ENCODE measurements at places on chromosomes 2 and 18.

DNA sequence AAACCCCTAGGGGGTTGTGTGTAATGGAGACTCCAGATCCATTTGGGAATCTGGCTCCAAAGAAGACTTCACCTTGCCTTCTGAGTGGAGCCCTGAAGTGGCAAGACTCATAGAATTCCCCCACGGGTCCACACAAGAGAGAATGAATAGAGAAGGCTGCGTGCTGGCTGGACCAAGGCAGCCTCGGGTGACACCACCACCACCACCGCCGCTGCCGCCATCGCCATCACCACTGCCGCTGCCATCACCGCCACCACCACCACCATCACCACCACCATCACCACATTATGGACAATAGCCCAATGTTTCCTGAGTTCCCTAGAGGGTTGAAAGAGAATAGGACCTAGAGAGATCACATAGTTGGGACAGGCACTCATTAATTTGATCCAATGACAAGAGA lies 58.0 kb upstream of the ROCK2 start:
- no peak for DNase-seq

- no peak for DNase-seq
Observed at GRCh38 chr2:198662905-198663304, 794.8 kb downstream of the SATB2 start.

DNA sequence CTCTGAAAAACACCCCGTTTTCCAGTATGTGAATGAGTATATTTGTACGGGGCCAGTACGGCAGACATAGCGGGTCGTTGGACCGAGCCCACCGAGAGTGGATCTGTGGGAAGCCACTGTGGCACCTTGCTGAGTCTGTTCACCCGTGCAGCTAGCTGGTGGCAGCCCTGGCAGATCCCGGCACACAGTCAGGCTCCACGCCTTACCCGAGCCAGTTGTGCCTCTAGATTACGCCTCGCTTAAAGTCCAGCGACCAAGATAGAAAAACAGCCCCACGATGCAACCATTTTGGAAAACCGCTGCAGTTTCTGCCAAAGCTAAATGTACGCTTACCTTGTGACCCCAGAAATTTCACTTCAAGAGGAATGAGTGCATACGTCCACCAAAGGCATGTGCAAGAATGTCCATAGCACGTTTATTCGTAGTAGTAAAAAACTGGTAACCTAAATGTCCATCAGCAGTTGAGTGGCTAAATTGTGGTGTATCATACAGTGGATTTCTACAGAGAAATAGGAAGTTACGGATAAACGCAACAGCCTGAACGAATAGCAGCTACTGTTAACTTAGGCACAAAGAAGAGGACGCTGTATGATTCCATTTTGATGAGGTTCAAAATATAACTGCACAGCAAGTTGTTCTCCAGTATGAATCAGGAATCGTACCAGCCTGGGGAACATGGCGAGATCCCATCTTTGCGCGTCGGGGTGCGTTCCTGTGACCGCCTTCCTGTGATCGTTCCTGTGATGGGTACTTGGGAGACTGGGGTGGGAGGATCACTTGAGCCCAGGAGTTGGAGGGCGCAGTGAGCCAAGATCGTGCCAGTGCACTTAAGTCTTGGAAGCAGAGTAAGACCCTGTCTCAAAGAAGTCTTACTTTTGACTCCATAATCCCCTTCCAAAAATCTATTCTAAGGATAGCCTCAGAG lies 688 bp upstream of the WDR33 start:
- no peak for DNase-seq

- no peak for DNase-seq
Observed at GRCh38 chr2:77518311-77518710, 3.9 kb downstream of the LRRTM4 start.

GRCh38 chr2:67599561-67599960 lies 202.4 kb downstream of the ETAA1 start:
- no peak for DNase-seq

DNA sequence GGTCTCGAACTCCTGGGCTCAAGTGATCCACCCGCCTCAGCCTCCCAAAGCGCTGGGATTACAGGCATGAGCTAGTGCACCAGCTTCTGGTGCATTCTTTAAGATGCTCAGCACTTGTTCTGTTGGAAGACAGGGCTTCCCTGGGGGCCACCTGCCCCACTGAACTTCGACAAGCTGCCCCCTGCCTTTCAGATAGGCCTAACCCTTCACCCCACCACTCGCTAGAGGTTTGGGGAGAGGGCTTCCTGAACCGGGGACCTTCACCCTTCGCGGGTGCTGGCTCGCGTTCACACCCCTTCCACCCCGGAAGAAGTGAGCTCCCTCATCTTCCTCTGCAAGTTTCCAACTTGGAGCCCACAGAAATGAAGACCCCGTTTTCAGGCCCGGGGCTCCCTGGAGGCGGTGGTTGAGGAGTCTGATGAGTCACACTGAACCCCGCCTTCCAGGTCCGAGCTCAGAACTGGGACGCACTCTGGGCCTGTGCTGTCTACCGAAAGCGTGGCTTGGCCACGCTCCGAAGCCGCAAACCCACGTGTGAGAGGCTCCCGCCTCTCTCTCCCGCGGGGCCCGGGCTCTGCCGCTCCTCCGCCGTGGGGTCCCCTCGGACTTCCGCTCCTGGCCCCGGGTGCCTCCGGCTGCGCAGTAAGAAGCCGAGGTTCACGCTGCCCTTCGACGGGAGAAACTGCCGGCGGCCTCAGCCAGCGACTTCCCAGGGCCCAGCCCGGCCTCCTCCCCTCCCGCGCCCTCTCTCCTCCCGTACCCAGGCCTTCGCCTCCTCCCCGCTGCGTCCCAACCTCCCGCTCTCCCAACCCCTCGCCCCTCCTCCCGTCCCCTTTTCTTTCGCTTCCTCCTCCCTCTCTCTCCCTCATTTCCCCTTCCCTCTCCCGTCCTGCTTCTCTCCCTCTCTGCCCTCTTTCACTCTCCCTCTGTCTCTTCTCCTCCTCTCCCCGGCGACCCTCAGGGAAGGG lies 47.5 kb upstream of the SP3 start:
- DNase-seq: no peak

- DNase-seq: no peak
Observed at GRCh38 chr2:65214361-65214760, 13.3 kb upstream of the ACTR2 start.

DNA sequence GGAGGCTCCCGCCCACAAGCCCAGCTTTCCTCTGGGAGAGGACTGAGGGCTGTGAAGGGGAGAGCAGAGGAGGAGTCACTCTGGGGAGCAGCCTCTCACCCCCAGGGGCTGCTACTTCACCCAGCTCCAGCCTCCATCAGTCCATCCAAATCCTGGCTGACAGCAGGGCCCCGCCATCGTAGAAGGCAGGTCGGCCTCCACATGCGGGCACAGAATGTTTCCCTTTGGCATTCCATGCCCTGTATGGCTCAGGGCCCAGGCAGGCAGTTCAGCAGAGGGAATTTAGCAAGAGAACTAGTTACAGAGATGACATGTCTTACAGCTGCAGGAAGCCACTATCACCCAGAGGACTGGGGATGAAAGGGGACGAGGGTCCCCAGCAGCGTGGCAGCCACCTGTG lies 6.4 kb upstream of the ODC1 start:
- DNase-seq: no peak

- no peak for DNase-seq
Observed at GRCh38 chr2:68151037-68151436, 6.7 kb upstream of the PNO1 start.

- DNase-seq: no peak
Observed at GRCh38 chr2:190533968-190534309, 583 bp downstream of the NEMP2 start.

DNA sequence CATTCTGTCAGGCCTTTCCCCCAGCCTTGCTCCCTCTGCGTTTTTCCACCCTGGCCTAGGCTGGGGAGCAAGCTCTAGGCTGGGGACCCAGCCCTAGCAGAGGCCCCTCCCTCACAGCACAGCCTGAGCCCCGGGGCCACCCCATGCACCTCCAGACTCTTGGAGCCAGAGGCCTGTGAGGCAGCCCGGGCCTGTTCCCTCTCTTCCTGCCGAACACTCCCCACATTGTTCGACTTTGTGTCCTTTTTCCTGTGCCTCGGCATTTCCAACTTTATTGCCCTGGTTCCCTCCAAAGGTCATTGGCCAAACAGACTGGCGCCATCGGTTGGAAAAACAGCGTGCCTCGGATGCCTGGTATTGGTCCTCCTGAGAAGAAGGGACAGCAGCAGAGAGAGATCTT lies 79.7 kb downstream of the HS1BP3 start:
- DNase-seq: no peak

DNA sequence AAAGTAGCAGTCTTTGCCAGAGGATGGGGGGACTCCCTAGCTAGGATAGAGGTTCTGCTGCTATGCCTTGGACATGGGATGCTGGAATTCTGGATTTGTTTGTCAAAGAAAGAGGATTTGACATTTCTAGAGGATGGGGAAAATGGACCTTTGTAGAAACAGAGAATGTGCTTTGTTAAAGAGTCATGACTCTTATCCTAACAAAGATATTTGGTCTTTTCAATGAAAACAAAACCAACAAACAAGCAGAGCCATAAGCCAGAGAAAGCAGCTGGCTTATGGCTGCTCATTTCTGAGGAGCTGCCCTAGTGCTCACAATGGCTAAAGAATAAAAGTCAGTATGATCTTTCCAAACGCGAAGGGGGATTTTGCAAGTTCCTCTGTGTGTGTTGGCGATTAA lies 40.8 kb upstream of the MAPRE2 start:
- no peak for DNase-seq

- DNase-seq: no peak
Observed at GRCh38 chr18:48787203-48788151, 163.3 kb downstream of the SMAD7 start.

DNA sequence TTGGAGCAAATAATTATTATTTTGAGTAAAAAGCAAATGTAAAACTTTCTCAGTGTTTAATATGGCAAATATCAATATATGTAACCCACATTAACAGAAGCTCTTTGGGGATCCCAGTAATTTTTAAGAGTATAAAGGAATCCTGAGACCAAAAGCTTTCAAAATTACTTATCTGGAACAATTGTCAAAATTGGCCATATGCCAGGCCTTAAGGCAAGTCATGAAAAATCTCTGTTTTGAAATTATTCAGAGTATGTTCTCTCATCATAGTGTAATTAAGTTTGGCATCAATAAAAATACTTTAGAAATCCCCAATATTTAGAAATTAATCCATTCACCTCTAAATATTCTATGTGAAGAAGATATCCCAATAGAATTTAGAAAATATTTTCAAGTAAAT lies 225.3 kb upstream of the ARL4C start:
- DNase-seq: no peak

- no peak for DNase-seq
Observed at GRCh38 chr2:130186391-130186790, 4.3 kb downstream of the MZT2B start.

DNA sequence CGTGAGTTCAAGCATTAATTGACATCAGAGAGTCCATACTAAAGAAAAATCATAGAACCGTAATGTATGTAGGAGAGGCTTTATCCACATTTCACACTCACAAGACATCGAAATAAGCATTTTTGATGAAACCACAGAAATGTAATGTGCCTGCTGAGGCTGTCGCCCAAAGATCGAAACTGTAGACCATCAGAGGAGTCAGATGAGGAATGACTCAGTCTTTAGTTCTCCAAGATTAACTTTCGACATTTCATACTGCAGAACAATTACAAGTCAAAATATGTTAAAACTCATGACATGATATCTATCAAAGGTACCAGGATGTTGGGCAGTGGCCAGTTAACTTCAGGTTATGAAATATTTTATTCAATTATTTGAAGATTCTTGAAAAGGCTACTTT lies 79.6 kb downstream of the RAB31 start:
- DNase-seq: no peak

DNA sequence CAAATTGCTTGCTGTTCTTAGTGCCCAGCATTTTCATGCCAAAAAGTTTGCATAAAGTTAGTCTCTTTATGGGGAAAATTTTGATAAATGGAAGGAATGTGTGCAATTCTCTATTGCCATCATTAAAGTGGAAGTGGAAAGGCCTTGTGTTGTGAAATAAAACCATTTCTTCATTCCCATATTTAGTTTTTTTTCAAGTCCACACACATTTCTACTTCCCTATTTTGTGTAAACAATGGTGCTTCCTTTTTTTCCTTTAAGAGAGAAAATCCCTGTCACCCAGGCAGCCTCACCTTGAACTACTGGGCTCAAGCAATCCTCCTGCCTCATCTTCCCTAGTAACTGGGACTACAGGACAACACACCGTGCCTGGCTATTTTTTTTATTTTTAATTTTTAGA lies 42.3 kb upstream of the NCOA1 start:
- no peak for DNase-seq

DNA sequence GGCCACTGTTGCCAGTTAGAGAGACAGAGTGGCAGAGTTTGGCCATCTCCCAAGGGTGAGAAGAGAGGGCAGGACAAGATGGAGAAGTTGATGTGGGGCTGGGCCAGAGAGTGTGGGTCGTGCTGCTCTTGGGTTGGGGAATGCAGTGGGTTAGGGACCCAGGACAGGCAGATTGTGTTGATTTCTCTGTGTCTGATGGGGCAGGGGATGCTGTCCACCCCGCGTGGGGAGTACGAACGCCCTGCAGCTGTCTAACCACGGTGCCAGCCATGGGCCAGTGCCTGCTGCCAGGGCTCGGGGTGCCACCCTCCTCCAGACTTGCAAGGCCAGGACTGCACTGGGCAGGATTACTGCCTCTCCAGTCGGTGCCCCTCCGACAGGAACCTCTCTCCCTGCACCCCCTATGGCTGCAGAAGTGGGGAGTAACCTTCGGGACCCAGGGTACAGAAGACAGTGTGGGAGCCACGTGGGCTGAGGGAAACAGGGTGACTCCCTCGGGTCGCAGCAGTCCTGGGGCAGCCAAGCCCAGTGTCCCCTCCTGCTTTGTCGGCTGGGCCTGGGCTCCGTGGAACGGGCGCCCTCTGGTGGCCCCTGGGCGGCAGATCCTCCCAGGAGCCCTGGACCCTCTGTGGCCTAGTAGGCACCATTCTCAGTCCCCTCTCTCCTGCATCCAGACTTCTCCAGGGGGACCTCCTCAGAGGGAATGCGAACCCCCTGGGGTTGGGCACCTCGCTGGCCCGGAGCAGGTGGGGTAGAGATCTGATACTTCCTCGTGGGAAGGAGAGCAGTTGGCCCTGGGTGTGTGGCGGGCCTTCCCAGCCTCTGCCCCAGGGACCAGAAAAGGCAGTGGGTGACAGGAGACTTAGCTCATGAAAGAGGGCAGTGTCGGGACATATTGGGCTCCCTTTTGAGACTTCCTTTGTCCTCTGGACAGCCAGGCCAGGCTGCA lies 2.7 kb downstream of the GPC1 start:
- peak; percentile 15 for DNase-seq

GRCh38 chr2:112850588-112850987 lies 14.0 kb upstream of the IL1B start:
- DNase-seq: no peak

DNA sequence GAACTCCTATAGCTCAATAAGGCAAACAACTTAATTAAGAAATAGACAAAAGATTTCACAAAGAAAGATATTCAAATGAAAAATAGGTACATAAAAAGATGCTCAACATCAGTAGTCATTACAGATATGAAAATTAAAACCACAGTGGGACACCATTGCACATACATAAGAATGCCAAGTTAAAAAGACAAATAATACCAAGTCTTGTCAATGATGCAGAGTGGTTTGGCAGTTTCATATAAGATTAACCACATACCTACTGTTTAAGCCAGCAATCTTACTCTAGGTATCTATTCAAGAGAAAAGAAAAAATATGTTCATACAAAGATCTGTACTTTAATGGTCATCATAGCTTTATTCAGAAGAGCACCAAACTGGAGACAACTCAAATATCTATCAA lies 63.5 kb upstream of the GLS start:
- DNase-seq: no peak
